ENCODE measurements at places on chromosomes 7 and 10.

GRCh38 chr10:91759581-91759986 lies 38.6 kb upstream of the TNKS2 start:
- DNase-seq = no peak

DNA sequence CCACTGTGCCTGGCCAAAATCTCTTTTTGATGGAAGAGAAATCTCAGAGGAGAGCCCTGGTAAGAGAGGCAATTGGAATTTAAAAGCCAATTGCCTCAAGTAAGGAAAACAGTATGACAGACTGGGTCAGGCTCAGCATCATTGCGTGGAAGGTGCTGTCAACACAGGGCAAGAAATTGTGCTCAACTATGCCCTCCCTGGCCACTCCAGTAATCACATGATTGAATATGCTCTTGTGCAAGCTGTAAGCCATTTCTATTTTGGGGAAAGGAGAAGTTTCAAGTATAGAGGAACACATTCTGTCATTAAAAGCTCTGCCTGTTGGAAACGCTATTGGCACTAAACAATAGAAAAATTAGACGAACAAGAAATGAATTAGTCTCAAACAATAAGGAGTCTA lies 1127.7 kb downstream of the REEP3 start:
- DNase-seq = no peak

DNA sequence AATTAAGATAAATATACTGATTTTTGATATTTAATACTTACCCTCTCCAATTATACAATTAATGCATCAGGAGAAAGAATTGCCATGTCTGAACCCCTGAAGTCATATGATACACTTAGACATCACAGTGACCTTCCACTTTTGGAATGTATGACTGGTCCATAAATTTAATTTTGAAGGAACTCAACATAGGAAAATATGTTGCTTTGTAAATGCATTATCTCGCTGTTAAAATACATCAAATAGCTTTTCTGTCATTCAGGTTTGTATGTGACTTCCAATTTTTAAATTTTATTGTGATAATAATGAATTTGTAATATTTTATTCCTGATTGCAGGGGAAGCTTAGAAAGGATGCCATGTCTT lies 631.9 kb upstream of the ANKRD30A start:
- peak; percentile 74 for DNase-seq

DNA sequence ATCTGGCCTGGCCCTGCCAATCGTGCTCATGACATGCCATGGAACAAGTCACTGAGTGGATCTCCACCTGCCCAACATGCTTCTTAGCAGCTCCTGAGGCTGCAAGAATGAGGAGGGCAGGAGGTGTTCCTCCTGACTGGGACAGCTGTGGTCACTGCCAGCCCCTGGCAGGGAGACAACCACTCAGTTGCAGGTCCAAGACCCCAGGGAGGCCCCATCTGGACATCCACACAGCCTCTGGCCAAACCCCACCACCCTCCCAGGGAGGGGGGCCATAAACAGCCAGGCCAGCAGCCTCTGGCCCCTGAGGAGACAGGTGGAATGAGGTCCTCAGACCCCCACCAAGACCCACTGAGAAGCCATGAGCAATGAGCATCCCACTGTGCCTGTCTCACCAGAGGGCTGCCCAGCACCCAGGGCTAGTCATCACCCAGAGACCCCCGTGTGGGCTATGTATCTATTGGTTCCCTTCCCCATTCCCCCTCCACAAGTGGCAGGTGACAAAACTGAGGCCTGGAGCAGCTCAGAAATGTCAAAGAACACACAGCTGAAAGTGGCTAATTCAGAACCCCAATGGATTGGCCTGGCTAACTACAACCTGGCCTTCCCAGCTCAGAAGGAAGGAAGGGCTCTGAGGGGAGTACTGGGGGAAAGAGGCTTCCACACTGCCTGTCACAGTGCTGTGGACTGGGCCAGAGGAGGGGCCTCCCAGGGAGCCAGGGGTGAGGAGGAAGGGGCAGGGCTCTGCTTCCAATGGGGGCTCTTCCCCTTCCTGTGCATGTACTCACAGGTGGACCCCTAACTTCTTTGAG lies 3.0 kb downstream of the GPRIN2 start:
- DNase-seq = no peak

GRCh38 chr7:50411332-50411731 lies 38.8 kb downstream of the FIGNL1 start:
- no peak for DNase-seq

- no peak for DNase-seq
Measured at GRCh38 chr10:17516376-17516775, 62.0 kb upstream of the ST8SIA6 start.

GRCh38 chr10:86391986-86392722 lies 25.6 kb upstream of the GRID1 start:
- DNase-seq = no peak

GRCh38 chr10:100567249-100567648 lies 31.5 kb downstream of the HIF1AN start:
- no peak for DNase-seq

Measured in NCI-H446 treated with DMSO at 0.1 percent for 48 hours (cell line).